ENCODE measurements at places on chromosomes 16 and 17.

DNA sequence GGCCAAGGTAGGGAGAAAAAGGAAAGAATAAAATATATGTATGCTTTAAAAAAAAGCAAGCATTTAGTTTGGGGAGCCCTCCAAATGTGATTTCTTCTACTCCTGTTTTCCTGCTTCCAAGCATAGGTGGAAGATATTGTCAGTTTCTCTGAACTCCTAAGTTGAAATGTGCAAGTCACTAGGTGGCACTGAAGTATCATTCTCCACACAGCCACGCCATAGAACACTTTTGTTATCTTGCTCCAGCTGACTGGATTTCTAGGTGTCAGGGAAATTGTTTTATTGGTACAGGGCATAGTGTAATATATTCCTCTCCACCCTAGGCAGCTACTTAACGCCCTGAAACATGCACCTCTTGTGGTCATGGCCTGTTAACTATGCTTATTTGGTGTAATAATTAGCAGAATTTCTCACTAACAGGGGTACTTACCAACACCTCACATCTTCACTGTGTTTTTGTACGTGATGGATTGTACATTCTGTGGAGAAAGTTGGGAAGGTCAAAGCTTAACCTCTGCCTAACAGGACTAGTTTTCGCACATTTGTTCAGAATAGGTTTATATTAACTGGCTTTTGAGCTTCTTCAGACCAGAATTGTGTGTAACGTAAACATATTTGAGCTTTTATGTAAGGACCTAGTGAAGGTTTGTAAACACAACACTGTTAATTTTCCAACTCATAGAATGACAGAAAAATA, 69.3 kb downstream of the FTO start:
- peak; percentile 87 for DNase-seq

DNA sequence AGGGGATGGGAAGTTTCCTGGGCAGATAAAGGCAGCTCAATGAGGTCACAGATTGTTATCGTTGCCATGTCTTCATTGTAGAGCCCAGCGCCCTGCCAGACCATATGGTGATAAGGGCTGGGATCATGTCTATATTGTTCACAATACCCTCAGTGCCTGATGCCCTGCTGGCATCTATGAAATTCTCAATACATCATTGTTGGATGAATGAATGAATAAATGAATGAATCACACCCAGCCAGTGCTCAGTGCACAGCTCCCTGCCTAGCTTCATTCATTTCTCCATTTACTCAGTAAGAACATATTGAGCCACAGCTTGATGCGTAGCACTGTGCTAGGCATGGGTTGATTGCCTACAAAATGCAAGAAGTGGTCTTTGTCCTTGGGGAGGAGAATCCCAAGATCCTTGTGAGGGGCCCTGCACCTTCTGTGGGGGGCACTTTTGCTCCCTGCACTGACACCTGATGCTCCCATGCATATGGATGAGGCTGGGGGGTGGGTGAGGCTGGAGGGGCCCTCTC, 29.7 kb downstream of the MRC2 start:
- no peak for DNase-seq

GRCh38 chr17:17792551-17793377, 44.0 kb downstream of the SREBF1 start:
- peak; percentile 73 for DNase-seq

GRCh38 chr16:21260870-21261791, 17.0 kb downstream of the CRYM start:
- DNase-seq: peak; percentile 84

DNA sequence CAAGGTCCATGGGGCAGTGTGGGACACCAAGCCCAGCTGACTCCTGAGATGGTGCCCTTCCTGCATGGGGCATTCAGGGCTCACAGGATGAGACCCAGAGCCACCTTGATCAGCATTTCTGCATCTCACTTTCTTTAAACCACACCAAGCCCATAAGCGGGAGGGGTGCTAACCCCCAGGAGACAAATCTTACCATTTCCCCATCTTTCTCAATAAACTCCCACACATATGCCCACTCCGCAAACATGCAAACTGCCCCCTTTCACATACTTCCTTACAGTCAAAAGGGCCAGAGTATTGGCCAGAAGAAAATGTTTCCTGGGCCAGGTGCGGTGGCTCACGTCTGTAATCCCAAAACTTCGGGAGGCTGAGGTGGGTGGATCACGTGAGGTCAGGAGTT, 3.7 kb upstream of the SLC39A11 start:
- no peak for DNase-seq

DNA sequence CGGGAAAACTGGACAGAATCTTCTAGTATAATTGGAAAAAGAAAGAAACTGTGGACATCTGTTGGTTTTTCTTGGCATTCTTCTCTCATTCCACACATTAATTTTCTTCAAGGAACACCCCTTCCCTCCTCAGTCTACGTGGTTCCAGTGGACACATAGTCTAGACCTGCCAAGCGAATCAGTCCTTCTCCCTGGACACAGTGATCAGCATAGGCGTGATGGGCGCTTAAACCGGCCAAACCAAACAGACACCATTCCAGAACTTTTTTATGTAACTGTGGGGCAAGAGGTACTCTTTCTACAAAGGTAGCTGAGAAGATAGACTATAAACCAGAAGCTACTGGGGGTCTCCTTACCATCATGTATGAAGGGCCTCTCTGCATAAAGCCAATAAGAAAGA, 121.8 kb upstream of the COX10 start:
- no peak for DNase-seq

DNA sequence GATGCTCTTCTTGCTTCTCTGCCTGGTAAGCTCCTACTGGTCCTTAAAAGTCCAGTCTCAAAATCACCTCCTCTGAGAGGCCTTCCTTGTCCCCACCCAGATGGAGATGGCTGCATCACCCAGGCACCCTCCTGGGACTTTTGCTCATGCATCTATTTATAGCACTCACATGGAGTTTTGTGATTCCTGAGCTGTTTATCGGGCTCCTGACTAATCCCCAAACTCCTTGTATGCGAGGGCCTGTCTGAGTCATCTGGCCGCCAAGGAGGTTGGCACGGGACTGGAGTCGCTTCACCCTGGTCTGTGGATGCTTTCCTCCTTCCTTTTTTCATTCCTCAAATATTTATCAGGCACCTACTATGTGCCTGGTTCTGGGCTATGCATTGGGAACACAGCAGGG, 2.3 kb upstream of the MAP2K3 start:
- DNase-seq: peak; percentile 95

GRCh38 chr16:10242916-10243315, 60.7 kb upstream of the GRIN2A start:
- no peak for DNase-seq

DNA sequence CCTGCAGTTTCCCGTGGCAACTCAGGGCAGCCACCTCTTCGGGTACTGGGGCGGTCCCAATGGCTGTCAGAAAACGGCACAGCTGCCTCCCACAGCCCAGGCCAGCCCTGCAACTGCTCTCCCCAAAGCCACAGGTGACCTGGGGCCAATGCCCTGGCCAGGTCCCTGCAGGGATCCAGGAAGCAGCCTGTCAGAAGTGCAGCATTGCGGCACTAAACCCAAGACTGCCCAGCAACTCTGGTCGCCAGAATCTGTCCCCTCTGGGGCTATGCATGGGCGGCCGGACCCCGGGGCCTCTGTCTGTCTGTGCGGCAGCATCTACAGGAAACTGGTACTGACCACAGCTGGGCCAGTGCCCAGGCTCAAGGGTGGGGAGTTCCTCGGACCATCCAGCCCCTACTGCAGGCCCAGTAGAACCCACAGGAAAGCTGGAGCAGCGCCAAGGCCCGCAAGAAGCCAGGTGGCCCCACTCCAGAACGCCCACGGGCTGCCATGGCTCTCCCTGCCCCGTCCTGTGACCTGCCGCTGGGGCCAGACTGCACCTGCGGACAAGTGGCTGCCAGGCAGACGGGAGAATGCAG, 5.5 kb downstream of the CYBC1 start:
- no peak for DNase-seq

GRCh38 chr16:70290949-70291519, 1.7 kb upstream of the AARS1 start:
- DNase-seq: peak; percentile 35

DNA sequence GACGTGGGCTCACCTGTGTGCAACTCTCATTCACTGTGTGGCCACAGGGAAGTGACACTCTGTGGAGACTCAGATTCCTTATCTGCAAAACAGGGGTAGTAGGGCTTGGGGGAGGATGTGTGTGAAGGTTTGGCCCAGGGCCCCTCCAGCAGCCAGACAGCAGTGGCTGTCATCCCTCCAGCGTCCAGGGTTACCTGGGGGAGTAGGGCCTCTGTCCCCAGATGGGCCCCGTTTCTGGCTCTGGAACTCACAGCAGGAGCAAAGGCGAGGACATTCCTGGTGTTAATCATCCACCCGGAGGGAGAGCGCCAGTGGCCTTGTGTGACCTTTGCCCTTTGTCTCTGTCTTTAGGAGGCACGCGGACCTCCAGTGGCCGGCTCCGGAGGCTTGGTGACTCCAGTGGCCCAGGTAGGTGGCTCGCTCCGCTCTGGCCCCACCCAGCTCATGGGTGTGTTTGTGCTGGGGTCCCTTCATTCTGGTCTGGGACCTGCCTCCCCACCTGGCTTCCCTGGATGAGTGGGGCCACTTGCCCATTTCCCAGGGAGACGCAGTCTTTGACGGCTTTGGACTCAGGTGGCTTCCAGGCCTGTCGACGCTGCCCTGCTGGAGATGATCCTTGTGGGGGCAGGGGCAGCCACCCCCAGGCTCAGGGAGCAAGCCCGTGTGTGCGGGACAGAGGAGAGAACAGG, 166.2 kb downstream of the SEC14L1 start:
- DNase-seq: no peak

DNA sequence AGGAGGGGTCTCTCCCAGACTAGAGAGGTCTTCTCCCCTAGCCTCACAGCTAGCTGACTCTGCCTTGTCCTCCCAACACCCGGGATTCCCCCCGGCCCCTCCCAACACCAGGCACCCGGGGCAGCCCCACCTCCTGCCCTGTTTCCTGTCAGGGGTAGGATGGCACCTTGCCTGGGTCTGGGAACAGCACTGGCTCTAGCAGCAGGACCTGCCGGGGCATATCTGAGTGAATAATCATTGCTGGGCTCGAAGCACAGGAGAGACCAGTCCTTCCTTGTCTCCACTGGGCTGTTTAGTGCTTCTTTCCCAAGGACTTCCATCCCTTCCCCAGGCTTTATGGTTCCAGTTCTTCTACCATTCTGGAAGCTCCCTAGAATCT, 25.7 kb downstream of the MINK1 start:
- peak; percentile 37 for DNase-seq

- no peak for DNase-seq
These were observed 66.9 kb upstream of the TNRC6C start for GRCh38 chr17:77891602-77892001.

- no peak for DNase-seq
These were observed 1.4 kb upstream of the CYB561 start for GRCh38 chr17:63447471-63448009.

DNA sequence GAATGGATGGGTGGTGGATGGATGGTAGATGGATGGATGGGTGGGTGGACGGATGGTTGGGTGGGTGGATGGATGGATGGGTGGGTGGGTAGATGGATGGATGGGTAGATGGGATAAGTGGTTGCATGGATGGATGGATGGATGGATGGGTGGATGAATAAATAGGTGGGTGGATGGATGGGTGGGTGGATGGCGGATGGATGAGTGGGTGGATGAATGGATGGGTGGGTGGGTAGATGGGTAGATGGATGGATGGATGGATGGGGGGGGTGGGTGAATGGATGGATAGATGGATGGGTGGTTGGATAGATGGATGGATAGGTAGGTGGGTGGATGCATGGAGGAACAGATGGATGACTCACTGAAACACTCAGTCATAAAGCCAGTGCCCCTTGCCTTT, 51.0 kb upstream of the FASN start:
- DNase-seq: no peak

- DNase-seq: no peak
These were observed 57.7 kb downstream of the HSD17B2 start for GRCh38 chr16:82092711-82093110.

DNA sequence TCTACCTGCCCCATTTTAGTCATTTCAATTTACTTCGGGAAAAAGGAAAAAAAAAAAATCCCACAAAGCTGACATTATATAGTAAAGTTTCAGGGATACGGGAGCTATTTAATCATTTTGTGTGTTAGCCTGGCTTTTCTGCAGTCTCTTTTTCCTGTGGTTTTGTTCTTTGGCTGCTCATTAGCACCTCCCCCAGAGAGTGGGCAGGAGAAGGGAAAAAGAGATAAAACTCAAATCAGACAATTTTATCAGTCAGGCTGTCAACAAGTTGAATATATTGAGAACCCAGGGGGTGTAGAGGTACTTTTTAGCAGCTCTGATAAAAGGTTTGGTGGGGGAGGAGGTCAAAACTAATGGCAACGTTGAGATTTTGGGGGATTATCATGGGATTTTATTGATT, 559.0 kb upstream of the PSMD7 start:
- DNase-seq: no peak

DNA sequence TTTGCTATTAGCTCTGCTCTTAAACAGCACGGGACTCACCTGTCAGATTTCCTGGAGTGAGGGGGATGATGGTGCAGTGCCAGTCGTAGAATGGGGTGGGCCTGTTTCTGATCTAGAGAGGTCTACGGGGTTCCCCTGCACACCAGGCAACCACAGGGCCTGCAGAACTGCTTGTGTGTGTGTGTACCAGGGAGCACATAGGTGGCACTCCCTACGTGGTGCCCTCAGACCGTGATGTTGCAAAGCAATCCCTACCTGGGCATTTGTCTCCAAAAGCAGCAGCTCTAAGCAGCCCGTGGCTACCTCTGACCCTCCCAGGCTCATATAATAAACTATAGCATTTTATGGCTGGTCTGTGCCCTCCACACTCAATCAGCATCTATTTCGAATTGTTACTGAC, 38.5 kb downstream of the MPRIP start:
- no peak for DNase-seq

- DNase-seq: no peak
These were observed 1.2 kb downstream of the HAGH start for GRCh38 chr16:1825381-1825863.

GRCh38 chr16:48556913-48557351, 53.0 kb downstream of the N4BP1 start:
- peak; percentile 80 for DNase-seq

GRCh38 chr16:84218176-84218823, 21.5 kb downstream of the KCNG4 start:
- no peak for DNase-seq

DNA sequence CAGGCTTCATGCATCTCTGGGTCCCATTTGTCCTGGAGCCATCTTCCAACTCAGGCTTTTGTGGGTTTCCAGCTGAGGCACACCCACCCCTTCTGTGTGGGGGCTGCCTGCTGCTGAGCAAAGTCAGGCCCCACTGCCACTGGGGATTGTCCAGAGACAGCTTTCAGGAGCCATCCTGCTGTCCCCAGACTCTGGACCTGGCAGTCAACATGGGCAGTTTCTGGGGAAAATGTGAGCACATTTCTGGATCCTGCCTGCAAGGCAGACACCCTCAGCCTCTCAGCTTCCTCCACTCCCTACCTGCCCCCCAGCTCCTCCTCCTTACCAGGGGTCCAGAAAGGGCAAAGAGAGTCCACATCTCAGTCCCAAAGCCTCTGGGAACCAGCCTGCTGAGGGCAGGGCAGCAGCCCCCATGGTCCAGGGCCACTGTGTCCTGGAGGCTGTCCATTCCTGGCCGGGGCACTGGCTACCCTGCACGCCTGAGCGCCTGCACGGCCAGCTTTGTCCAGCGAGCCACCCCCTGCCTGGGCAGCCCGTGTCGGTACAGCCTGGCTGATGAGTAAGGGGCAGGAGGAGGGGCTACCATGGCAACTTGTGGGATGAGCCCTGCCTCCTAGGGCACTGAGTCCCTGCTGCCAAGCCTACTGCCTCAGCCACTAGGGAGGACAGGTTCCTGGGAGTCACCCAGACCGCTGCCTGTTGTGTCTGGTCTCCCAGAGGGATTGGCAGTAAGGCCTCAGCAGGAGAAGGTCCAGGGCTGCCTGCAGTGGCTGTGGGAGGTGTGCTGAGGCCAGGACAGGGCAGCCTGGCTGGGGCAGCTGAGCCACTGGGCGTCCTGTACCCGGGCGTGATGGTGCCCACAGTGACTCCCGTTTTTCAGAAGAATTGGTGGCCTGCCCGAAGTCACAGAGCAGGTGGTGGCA, at the start of gene SLC47A2:
Gene SLC47A2, minus strand, starts transcription at position 477 of the 923 bp plus-strand sequence. Its CDS starts 29 bp downstream, at position 448.
- DNase-seq: no peak

Measured in iris pigment epithelial cell (primary cell).